ENCODE measurements at places on chromosomes 4 and X. TPM values are rescaled to one million over a fixed set of nuclear protein-coding genes. Genes with fewer than 3 reads are reported as not detected.

DNA sequence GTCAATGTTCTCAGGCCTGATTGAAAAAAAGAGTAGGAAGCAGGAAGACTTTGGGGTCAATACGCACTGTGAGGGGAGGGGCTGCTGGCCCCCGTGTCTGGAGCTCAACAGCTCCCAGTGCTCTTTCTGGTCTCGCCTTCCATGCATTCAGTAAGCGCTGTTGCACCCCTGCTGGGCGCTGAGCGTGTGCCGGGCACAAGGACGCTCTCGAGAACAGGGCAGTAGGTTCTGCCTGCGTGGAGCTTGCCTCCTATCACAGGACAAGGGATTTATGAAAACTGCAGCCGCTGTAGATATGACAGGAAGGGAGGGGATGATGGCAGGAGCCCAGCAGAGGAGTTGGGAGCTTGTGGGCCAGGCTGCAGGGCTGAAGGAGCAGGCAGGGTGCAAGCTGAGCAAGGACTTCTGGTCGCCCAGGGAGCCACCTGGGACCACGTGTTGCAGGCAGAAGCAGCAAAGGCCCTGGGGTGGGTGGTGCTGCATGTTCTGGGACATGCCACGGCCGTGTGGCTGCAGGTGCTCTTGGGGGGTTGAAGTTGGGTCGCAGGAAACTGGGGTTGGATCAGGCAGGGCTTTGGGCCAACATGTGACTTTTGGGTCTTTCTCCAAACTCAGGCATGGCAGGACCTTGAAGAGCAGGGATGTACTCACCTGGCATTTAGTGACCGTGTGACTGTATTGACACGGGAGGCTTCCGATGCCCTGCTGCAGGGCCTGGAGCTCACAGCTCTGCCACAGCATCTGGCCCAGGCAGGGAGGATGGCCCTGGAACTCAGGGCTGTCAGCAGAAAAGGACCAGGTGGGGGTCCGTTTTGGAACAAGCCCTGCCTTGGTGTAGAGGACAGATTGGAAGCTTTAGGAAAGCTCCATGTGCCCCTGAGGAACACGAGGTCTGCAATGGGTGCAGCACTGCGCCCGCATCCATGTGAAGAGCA lies 97.9 kb downstream of the CPZ start:
- peaks cover 47% of the 10 kb centered on the region for H3K27me3 ChIP-seq
- no peak overlapping the region for H3K4me3 ChIP-seq
- H3K36me3 ChIP-seq = no peaks in the 10 kb centered on the region
- H3K4me1 ChIP-seq = 0 out of 2 replicates have a peak, but pooled peaks cover 5% of the 10 kb centered on the region
- DNase-seq = peak; percentile 10

DNA sequence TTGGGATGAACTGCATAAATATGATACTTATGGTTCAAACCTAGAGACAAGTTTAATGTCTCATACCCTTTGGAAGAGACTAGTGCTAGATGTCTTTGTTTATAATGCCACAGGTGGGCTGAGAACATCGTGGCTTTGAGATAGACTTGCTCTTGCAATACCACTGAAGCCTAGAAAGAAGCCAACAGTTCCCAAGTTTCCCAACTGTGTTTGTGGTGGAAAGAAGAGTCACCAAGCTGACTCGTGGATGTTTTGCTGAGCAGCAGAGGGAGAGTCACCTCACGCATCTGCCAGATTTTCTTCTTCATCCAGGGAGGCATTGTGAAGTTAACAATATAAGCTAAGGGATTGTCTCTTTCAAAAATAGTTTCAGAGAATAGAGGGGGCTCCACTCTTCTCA lies 1076.2 kb downstream of the C4orf33 start:
- H3K4me1 ChIP-seq = peaks cover under 1% of the 10 kb centered on the region
- no peaks in the 10 kb centered on the region for H3K36me3 ChIP-seq
- DNase-seq = no peak

Gene BCOR
- 41.1 TPM for total RNA-seq

Gene MAGIX
- total RNA-seq = 1.2 TPM
